Stimulated activated CD4-positive, alpha-beta T cell treated with anti-CD3 and anti-CD28 coated beads, Interleukin-2, amount 100 ng/mL, for 24 hours (primary cell): ENCODE measurements at places on chromosomes 4 and X.

DNA sequence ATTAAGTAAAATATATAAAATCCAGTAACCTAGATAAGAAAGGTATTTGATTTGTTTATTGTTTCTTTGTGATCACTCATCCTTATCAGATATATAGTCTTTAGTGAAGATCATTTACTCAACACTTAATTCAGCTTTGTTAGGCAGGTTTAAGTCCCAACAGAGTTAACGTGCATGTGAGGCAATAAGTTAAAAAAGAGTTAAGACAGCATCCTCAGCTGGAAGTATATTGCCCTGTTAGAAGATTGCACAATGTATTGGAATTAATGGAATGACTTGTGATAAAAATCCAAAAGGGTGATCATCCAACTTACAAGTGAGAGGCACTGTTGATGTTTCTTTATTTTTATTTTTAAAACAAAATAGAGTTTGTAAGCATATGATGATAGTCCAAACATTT lies 1162.1 kb downstream of the RAPGEF2 start:
- no peak for DNase-seq

GRCh38 chr4:39616651-39617050 lies 22.0 kb downstream of the SMIM14 start:
- no peak for DNase-seq

GRCh38 chr4:18250564-18250963 lies 229.0 kb upstream of the LCORL start:
- no peak for DNase-seq

GRCh38 chr4:116688536-116688935 lies 396.8 kb downstream of the TRAM1L1 start:
- no peak for DNase-seq

GRCh38 chrX:142186103-142186502 lies 19.0 kb downstream of the MAGEC2 start:
- DNase-seq: no peak

DNA sequence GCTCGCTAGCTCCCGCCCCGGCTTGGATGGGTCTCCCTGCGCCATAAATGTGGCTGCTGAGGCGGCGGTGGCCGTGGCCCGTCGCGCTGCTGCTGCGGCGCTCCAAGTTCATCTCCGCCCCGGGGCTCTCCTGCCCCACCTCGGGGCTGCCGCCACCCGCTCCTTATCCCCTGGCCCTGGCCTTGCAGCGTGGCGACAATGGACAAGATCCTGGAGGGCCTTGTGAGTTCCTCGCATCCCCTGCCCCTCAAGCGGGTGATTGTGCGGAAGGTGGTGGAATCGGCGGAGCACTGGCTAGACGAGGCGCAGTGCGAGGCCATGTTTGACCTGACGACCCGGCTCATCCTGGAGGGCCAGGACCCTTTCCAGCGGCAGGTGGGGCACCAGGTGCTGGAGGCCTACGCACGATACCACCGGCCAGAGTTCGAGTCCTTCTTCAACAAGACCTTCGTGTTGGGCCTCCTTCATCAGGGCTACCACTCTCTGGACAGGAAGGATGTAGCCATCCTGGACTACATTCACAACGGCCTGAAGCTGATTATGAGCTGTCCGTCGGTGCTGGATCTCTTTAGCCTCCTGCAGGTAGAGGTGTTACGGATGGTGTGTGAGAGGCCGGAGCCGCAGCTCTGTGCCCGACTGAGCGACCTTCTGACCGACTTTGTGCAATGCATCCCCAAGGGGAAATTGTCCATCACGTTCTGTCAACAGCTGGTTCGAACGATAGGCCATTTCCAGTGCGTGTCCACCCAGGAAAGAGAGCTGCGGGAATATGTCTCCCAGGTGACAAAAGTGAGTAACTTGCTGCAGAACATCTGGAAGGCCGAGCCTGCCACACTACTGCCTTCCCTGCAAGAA lies 763 bp downstream of the USP38 start:
- no peak for DNase-seq
